ENCODE measurements at places on chromosomes 5 and 9.

DNA sequence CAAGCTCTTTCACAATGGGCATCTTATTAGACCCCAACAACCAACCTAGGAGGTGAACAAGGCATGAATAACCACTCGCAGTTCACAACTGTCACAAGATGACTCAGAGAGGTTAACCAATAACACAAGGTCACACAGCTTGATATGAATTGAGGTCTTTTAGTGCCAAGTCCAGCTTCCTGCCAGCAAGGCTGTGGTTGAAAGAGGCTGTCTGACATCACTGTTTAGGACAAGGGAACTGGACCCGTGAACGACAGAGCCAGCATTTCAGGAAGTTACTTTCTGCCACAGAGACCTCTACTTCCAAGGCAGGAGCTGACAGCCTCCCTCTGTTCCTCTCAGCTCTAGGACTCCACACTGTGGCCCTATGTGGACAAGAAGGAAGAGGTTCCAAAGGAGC, 53.4 kb upstream of the ALDH1B1 start:
- DNase-seq, result no peak

- DNase-seq, result no peak
Measured at GRCh38 chr9:117546894-117547678, 132.2 kb upstream of the ASTN2 start.

- no peak for DNase-seq
Measured at GRCh38 chr5:16857635-16858034, 78.5 kb downstream of the MYO10 start.

DNA sequence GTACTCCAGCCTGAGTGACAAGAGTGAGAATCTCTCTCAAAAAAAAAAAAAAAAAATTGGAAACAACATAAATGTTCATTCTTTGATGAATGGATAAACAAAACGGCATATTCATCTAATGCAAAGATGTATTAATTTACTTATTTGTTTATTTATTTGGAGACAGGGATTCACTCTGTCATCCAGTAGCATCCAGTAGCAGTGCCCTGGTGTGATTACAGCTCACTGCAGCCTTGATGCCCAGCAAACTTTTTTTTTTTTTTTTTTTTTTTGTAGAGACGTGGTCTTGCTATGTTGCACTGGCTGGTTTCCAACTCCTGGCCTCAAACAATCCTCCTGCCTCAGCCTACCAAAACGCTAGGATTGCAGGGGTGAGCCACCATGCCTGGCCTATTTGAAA, 24.4 kb downstream of the OR2V2 start:
- DNase-seq, result no peak

DNA sequence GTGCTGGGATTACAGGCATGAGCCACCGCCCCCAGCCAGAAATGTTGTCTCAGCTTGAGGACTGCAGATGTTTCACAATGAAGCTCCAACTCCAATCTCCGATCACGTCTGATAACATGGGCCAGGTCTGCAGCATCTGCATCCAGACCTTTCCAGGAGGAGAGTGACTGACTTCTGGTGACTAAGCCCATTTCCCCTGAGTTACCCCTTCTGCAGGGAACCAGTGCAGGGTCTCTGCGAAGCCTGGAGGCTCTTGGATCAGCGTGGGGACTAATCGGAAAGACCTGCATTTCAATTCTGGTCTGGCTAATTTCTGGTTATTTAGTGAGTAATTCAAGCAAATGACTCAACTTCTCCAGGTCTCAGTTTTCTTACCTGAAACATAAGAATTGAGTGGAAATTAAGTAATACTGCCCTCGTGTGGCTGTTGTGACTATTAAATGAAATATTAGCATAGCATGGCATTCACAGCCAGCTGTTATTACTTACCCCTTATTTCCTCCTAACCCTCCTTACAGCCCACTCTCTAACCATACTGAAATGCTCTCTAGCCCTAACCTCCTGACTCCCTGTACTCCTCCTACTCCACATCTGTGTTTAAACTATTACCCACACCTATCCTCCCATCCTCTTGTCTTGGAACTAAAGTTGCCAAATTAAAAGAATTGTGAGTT, 2.2 kb upstream of the GNPDA1 start:
- peak; percentile 30 for DNase-seq

DNA sequence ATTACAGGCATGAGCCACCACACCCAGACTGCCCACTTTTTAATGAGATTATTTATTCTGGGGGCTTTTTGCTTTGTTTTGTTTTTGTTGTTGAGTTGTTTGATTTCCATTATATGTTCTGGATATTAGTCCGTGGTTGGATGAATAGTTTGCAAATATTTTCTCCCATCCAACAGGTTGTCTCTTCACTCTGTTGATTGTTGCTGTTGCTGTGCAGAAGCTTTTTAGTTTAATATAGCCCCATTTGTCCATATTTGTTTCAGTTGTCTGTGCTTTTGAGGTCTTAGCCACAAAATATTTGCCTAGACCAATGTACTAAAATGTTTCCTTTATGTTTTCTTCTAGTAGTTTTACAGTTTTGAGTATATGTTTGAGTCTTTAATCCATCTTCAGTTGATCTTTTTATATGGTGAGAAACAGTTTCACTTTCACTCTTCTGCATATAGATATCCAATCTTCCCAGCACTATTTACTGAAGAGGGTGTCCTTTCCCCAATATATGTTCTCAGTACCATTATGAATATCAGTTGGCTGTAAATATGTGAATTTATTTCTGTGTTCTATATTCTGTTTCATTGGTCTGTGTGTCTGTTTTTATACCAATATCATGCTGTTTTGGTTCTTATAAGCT, 30.2 kb upstream of the TBCA start:
- no peak for DNase-seq

GRCh38 chr5:1171340-1171941, 30.0 kb upstream of the SLC6A19 start:
- DNase-seq, result no peak

DNA sequence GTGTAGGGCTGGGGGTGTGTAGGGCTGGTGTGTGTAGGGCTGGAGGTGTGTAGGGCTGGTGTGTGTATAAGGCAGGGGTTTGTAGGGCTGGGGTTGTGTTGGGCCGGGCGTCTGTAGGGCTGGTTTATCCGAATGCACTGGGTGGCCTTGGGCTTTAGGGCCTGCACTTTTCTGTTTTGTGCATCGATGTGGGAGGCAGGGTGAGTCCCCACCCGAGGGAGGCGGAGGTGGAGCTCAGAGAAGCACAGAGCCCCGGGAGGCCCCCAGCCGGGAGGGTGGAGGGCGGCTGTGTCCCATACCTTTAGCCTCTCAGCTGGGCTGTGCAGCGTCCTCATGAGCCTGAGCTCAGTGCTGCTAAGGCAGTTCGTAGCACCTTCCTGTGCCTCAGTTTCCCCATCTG, 13.5 kb downstream of the COL5A1 start:
- DNase-seq, result no peak

- DNase-seq, result no peak
Measured at GRCh38 chr9:74503219-74503618, 6.1 kb downstream of the RORB start.

GRCh38 chr5:127434588-127434987, 82.9 kb upstream of the PRRC1 start:
- DNase-seq, result no peak

- DNase-seq, result no peak
Measured at GRCh38 chr5:39224196-39224761, 4.9 kb upstream of the FYB1 start.

DNA sequence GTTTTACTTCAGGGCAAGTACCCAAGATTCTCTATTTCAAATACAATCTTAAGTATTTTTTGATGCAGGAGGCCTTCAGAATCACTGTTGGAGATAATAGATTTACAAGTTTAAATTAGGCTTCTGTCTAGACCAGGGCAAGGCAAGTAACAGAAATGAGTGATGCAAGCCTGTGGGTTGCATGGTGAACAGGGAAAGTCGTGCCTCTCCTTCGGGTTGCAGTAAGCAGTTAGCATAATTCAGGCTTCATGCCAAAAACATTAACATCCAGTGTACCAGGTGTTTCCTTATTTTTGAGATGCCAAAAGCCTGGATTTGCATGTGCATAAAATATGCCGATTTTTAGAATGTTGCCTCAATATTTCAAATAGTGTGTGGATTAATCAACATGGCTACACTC, 369.0 kb downstream of the CAAP1 start:
- no peak for DNase-seq

GRCh38 chr5:68047035-68047434, 168.5 kb upstream of the PIK3R1 start:
- DNase-seq, result no peak

- DNase-seq, result no peak
Measured at GRCh38 chr9:91101611-91102168, 260.0 kb downstream of the AUH start.

- no peak for DNase-seq
Measured at GRCh38 chr9:126173929-126174328, 152.7 kb upstream of the MVB12B start.

GRCh38 chr5:76445063-76445462, 42.0 kb downstream of the IQGAP2 start:
- DNase-seq, result no peak

DNA sequence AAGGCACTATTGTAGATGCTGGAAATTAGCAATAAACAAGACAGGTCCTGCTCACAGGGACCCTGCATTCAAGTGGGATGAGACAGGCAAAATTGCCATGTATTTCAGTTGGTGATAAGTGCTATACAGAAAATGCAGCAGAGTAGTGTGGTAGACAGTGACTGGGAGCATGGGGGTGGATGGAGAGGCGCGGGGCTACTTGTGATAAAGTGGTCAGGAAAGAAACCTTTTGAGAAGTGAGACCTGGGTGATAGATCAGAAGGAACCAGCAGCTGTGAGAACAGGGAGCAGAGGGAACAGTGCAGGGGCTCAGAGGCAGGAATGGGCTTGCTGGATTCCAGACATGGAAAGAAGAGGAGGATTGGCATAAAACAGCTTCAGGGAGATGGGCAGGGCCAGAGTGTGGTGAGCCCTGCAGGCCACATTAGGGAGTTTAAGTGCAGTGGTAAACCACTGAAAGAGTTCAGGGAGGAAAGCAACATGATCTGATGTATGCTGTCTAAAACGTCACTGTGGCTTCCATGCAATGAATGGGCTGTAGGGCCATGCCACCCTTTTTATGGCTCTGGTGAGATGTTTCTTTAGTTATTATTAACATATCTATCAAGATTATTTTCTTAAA, 7.3 kb downstream of the CRHBP start:
- no peak for DNase-seq

GRCh38 chr5:14415698-14416074, 165.9 kb upstream of the OTULINL start:
- DNase-seq, result no peak

GRCh38 chr9:125532412-125532811, 174.6 kb downstream of the MAPKAP1 start:
- no peak for DNase-seq

DNA sequence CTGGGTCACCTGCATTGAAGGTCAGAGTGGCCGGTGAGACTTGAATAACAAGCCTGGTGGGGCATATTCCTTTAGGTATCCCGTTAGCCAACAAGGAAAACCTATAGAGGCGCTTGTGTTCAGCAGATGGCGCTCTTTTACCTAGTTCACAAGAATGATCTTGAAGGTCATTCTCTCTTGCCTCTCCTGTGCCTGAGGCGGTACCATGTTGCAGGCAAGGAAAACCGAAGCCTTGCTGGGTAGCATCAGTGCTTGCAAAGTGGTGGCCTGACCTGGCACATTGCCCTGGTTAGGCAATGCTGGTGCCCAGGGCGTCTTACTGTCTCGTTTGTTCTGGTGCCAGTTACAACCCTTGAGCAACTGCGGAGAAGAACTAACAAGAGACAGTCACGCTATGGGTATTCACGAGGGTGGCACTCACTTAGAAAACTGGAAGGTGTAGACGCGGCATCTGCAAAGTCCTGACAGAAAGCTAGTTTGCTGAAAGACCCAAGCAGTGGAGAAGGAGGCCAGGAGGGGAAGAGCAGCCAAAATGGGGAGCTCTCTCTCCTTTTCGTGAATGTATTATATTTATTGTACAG, 56.7 kb downstream of the AOPEP start:
- DNase-seq, result peak; percentile 88

DNA sequence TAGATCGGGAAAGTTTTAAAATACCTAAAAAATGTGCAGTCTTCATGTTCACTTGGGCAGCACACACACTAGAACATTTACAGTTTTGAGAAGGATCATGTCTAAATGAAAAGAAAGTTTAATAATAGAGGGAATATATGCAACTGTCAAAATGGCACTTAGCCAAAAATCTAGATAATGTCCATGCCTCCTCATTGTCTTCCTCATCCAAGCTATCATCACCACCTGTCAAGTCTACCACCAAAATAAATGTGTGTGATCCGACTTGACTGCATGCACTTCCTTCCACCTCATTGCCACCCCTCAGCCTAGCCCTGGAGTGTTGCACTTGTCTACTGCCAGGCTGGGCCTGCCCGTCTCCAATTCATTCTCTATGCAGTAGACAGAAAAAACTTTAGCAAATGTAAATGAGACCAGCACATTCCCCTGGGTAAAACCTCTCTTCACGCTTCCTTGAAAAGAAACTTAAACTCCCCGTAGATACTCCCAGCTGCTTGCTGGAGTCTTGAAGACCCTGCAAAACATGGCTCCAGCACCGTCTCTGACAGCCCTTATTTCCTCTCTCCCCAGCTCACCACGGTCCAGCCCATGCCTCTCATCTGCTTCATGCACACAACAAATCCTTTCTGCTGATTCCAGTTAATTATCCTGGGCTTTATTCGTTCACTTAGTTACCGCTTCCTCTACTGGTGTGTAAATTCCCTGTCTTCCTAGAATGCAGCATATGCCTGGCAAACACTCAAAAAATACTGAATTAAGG, 66.9 kb downstream of the FANCC start:
- DNase-seq, result no peak

DNA sequence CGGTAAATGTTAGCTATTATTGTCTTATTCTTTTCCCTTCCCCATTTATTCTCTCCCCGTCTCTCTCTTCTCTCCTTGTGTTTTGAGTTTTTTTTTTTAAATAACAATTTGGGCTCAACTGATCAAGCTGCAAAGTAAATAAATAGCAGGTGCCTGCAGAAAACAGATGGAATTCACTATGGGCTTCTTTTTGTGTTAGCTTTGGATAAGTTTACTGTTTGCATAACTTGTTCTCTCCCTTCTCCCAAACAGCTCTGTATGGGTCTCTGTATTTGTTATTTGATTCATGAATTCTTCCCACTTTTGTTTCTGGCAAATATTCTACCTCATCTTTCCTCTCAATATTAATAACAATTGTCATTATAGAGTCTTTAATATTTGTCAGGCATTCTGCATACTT, 111.8 kb upstream of the ASTN2 start:
- no peak for DNase-seq

DNA sequence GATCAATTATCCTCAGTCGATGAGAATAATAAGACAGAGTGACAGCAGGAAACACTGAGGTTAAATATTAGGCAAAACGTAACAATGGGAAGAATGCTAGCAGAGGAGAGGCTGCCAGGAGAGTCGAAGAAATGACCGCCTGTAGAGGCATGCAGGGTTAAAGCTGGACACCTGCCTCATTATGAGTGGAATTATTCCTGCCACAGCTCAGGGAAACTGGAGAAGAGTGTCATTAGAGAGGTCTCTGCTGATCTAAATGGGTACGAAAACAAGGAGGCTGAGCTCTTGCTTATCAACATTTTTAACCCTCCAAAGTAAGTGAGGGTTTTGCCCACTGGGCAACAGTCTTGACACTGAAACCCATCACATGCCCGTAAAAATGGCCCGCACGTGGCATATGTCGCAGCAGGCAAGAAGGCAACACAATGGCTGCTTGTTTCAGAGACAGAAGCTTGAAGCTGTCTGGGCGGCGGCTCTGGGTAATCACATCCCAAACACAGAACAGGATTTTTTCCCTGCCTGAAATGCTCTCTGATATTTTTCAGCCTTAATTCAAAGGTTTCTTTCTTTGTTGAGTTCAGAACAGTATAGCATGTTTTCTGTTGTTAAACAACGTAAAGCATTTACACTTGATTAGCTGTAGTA, 118.7 kb downstream of the MED27 start:
- no peak for DNase-seq
